ENCODE measurements at places on chromosomes 16 and 17.

GRCh38 chr16:30753596-30753995 is 5.4 kb downstream of the PHKG2 start:
- no peak for DNase-seq

DNA sequence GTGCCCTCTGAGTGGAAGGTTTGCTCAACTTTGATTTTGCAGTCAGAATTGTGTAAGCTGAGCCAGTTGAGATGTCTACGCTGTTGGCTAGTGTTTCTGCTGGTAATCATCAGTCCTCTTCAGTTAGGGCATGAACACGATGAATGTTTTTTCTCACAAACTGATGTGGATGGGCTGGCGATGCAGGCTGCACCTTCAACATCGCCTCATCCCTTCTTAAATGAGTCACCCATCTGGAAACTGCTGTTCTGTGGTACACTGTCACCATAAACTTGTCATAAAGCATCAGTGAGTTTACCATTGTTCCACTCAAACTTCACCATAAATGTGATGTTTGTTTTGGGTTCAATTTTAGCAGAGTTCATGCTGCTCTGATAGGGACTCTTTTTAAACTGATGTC is 8.4 kb downstream of the C16orf95 start:
- no peak for DNase-seq

GRCh38 chr16:49986351-49987124 is 38.5 kb upstream of the CNEP1R1 start:
- no peak for DNase-seq

- no peak for DNase-seq
These were observed 19.7 kb downstream of the IL34 start for GRCh38 chr16:70665806-70666735.

GRCh38 chr17:12545877-12546513 is 119.7 kb upstream of the MYOCD start:
- no peak for DNase-seq

- DNase-seq = no peak
These were observed 31.5 kb downstream of the GINS2 start for GRCh38 chr16:85657267-85657650.

DNA sequence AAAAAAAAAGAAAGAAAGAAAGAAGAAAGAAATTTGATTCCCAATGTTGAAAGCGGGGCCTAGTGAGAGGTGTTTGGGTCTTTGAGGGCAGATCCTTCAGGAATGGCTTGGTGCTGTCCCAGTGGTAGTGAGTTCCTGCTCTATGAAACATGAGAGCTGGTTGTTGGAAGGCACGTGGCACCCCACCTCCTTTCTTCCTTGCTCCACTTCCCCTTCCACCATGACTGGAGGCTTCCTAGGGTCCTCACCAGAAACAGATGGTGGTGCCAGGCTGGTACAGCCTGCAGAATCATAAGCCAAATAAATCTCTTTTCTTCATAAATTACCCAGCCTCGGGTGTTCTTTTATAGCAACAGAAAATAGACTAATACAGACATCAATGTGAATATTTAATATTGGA is 147.3 kb upstream of the KCNJ18 start:
- DNase-seq = no peak

DNA sequence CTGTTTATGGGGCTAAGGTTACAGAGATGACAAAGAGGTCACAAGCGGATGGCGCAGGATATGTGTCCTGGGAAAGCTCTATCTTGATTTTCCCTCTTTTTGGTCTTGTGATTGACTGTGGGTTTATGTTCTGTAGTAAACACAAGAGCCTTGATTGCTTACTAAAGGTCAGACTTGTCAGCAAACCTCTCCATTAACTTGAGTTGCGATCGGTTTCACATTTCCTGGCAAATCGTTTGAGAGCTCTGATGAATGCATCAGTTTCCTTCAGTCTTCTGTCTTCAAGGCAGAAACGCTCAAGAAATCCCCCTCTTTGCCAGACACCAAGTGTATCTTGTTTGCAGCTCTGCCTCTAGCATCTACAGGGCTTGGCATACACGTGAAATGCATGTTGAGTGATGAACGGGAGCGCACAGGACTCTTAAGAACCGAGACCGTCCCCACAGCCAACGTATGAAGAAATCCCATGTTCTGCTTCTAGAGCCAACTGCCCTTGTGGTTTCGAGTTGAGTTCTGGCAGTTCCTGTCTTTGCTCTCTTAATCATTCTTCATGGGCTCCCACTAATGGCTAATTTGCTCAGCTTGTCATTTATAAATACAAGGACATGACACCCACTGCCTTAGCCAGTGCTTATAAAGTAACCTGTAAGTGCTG is 143.3 kb downstream of the PITPNC1 start:
- no peak for DNase-seq

DNA sequence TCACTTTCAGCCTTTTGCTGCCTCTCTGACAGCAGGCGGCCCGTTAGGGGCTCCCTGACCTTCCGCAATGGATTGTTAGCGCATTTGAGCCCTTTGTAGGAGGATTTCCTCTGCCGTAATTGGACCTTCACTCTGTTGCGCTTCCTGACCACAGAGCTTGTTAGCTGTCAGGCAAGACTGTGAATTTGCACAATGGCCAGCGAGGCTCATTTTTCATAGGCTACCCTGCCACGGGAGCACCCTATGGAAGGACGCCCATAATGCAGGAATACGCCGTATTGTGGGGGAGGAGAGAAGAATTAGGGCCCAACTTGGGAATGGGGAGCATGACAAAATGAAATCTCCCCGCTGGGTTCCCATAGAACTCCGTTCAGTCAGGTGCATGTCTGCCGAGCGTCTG is 205.2 kb upstream of the NLRP1 start:
- no peak for DNase-seq

GRCh38 chr16:709566-710499 is 4.2 kb upstream of the FBXL16 start:
- DNase-seq = no peak

DNA sequence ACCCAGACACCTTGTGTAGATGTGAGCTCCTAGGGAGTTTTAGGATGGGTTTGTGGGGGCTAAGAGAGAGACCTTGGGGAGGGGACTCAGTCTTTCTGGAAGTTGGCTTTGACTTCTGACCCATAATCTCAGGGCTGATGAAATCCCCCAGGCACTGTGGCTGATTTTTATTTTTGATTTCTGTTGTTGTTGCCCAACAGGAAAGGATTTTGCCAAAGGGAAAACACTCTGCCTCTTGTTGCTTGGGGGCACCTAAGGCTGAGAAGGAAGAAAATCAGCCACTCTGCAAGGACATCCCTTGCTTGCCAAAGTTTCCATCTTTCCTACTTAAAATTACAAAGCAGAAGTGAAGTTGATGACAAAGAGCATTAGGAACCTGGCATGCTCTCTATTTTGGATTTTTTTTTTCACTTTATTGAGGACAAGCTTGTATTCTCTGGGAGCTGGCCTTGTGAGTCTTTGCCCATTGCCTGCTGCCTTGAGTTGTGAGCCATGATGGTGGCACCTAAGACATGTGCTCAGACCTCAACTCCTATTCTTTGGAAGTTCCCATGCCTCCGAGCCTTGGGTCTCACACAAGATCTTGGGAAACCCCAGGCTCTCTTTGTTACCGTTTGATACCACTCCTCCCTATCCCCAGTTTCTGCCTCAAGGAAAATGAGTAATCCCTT is 3.2 kb upstream of the C1QTNF1 start:
- no peak for DNase-seq

DNA sequence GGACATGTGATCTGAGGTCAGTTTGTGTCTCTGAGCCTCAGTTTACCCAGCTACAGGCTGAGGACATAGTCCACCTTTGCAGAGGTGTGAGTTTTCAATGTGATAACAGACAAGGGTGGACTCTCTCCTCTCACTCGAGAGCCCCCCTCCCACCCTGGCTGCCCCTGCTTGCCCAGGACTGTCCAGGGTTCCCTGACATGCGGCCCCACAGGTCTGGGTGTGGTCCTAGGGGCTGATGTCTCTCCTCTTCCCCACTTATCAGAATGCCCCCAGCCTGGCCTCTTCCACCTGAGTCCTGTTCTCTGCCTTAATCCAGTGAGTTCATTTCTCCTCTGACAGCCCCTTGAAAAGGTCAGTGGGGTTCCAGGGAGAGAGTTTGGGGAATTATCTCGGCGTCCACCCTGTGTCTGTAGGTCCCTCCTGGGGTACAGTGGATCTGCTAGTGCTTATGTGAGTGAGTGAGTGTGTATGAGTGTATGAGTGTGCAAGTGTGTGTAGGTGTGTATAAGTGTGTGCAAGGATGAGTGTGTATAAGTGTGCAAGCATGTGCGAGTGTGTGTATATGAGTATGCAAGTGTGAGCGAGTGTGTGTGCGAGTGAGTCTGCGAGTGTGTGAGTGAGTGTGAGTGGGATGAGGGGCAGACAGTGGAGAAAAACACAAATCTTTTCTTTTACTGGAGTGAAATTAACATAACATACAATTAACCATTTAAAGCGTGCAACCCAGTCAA is 175.0 kb downstream of the IRF8 start:
- DNase-seq = no peak

- no peak for DNase-seq
These were observed 75.9 kb downstream of the PRKCA start for GRCh38 chr17:66378296-66378695.

DNA sequence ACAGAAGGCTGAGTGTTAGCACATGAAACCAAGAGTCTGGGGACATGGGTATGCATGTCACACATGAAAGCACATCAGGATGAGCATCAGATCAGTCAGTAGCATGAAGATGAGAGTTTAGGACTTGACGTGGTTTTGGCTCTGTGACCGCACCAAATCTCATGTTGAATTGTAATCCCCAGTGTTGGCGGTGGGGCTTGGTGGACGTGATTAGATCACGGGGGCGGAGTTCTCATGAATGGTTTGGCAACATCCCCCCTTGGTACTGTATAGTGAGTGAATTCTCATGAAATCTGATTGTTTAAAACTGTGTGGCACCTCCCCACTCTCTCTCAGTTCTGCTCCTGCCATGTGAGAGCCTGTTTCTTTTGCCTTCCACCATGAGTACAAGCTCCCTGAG is 46.4 kb downstream of the CNGB1 start:
- DNase-seq = no peak

GRCh38 chr16:2450535-2450934 is 9.4 kb upstream of the TEDC2 start:
- no peak for DNase-seq

DNA sequence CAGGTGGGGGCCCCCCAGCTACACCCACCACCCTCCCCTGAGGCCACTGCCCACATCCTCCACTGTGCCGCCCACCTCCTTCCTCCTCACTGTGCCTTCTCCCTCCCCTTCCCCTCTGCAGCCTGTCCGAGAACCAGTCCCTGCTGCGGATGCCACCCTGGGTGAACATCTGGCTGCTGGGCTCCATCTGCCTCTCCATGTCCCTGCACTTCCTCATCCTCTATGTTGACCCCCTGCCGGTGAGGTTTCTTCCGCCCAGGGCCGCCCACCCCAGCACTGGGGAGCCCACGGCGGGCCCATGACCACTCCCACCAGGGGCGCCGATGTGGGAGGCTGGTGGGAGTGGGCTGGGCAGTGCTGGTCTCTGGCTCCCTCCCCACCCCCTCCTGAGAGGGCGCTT is 22.1 kb downstream of the RABEP2 start:
- no peak for DNase-seq

DNA sequence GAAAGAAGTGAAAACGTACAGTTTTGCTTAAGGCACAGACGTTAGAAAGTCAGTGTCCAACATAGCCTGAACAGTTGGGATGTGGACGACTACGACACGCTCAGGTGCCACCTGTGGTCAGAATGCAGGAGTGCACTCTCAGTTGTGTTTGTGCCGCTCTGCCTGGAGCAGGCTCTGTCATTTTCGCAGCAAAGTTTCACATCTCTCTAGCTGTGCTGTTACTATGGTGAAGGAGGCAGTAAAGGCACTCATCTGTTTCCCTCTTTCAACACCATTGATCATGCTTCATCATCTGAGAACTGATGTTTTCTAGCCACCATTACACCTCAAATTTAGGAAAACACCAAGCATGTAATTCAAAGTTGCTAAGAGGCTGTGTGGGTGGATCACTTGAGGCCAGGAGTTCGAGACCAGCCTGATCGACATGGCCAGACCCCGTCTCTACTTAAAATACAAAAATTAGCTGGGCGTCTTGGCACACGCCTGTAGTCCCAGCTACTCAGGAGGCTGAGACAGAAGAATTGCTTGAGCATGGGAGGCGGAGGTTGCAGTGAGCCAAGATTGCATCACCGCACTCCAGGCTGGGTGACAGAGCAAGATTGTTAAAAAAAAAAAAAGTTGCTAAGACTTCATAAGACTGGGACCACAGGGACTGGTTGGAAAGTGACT is 44.9 kb upstream of the DNAJA2 start:
- DNase-seq = no peak

- no peak for DNase-seq
These were observed 106.8 kb downstream of the METRNL start for GRCh38 chr17:83186226-83186625.

- no peak for DNase-seq
These were observed 5.0 kb upstream of the WFIKKN2 start for GRCh38 chr17:50830352-50830751.

GRCh38 chr16:2912330-2913199 is 834 bp downstream of the FLYWCH1 start:
- peak; percentile 14 for DNase-seq

DNA sequence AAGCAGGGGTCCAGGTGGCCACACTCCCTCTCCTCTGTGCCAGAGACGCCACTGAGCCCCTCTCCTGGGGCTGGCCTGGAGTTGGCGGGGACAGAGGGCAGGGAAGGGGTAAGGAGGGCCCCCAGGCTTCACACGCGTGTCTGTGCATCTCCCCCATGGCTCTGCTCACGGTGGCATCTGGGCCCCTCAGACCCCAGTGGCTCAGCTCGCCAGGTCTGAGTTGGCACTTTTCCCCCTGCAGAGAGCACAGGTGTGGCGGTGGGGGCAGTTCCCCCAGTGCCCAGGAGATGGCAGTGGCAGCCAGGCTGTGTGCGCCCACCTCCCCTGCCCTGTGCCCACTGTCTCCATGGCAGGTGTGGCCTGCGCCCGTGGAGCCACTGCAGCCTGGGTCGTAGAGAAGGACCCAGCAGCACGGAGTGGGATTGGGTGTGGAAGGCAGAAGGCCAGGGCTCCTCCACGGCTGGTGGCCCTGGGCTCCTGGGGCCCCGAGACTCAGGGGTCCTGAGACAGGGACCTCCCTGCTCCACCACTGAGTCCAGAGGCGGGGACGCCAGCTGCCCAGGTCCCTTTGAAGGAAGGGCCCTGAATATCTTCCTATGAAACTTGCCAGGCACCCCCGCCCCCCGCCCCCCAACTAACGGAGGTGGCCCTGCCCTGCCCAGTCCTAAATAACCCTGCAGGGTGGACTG is 4.3 kb upstream of the APRT start:
- DNase-seq = no peak

DNA sequence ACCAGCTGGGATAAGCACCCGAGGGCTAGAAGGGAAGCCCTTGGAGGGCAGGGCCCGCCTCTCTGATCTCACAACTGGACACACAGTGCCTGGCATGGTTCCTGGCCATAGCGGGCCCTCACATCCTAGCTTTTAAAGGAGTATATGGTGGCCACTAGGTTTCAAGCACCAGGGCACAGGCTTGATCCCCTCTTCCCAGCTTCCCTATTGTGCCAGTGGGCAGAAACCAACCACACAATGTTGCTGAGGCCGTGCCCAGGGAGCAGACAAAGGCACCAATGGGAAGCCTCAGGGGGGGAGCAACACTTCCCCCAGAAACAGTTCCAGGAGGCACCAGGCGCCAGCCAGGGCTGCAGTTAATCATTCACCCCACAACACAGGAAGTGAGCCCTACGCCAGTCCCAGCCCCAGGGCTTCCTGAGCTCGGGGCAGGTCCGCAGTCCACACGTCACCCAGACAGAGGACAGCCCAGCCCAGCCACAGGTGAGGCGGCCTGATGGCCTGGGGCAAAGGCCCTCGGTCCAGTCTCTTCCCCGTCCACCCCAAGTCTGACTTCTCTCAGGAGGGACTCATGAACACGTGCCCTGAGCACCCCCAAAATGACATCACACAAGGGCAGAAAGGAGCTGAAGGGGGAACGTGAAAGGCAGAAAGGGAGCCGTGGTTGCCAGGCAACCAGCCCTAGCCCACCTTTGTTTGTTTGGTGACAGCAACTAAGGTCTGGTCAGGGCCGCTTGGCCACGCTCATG is 12.8 kb downstream of the SMIM5 start:
- no peak for DNase-seq

Measured in activated CD4-positive, alpha-beta T cell treated with anti-CD3 and anti-CD28 coated beads for 1 hour (primary cell).